Left renal cortex interstitium (tissue), 4 donors: ENCODE measurements at places on chromosomes 12 and 14.

DNA sequence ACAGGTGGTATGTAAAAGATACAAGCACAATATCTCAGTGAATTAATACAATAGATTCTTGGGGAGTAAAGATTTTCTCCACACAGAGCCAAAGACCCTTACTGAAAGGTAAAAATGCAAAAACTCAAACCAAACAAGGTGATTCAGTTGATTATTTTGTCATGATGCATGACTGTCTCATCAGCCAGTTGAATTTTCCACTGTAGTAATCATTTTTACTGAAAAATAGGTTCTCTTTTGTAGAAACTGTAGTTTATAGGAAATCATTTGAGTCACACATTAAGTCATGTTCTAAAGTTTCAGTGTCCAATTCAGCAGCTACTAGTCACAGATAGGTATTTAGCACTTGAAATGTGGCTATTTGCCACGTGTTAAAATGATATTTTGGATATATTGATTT lies 53.6 kb downstream of the PPFIA2 start:
- DNase-seq = no peak

GRCh38 chr14:77469067-77469505 lies 11.2 kb downstream of the AHSA1 start:
- DNase-seq = no peak

- no peak for DNase-seq
Measured at GRCh38 chr14:57735276-57735675, 130.6 kb downstream of the SLC35F4 start.

DNA sequence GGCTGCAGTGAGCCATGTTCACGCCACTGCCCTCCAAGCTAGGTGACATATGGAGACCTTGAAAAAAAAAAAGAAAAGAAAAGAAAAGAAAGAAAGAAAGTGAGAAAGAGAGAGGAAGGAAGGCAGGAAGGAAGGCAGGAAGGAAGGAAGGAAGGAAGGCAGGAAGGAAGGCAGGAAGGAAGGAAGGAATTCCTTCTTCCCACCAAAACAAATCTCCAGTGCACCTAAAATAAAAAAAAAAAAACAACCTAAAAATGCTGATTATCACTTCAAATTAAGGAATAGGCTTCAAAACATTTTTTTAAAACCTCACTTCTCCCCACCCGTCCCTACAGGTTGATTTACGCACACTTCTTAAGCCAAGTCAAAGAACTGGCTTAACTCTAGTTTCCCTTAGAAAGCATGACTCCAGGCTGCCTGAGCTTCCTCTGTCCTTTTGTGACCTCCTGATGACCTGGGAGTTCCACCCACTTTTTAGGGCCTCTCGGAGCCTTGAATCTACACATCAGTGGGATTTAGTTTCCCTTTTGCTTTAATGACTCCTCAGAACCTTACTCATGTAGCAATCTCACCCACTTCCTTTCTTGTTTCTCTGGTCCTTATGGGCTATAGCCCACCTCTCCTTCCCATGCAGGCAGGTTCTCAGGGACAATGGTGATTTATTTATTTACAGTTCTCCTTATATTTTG lies 18.6 kb downstream of the DUSP6 start:
- no peak for DNase-seq

- no peak for DNase-seq
Measured at GRCh38 chr14:91754819-91755218, 22.9 kb upstream of the CATSPERB start.

DNA sequence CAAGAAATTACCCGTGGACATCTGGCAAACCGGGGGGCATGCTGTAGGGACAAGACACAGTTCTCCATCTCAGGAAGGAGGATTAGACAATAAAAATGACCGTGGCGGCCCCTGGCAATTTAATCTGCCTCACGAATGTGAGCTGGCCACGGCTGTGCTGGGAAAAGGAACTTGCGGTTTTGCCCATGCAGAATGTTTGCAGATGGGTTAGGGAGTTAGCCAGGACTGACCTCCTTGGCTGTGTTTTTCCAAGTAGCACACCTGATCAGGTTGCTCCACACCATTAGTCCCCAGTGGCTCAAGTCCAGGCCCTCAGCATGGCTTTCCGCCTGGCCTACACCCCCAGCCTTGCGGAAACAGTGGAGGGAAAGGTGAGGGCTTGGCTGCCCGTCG lies 20.8 kb downstream of the TPCN1 start:
- no peak for DNase-seq

- no peak for DNase-seq
Measured at GRCh38 chr12:67512061-67512460, 136.5 kb upstream of the DYRK2 start.

GRCh38 chr12:101780599-101780998 lies 41.3 kb upstream of the SYCP3 start:
- no peak for DNase-seq

DNA sequence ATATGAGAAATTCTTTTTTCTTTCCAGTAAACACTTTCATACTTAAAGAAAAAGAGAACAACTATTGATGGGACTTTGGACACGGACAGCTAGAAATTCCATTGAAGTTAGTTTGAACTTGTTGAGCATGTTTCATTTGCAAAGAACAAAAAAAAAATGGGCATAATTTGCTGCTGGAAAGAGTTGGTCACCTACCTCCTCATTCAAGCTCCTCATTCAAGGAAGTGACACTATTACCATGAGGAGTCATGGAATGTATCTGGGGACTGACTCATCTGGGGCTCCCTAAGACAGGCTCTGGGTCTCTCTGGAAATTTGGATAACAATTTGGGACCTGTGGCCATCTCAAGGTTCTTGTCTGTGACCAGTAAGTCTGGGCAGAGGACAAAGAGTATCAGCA lies 50.4 kb downstream of the KICS2 start:
- no peak for DNase-seq

DNA sequence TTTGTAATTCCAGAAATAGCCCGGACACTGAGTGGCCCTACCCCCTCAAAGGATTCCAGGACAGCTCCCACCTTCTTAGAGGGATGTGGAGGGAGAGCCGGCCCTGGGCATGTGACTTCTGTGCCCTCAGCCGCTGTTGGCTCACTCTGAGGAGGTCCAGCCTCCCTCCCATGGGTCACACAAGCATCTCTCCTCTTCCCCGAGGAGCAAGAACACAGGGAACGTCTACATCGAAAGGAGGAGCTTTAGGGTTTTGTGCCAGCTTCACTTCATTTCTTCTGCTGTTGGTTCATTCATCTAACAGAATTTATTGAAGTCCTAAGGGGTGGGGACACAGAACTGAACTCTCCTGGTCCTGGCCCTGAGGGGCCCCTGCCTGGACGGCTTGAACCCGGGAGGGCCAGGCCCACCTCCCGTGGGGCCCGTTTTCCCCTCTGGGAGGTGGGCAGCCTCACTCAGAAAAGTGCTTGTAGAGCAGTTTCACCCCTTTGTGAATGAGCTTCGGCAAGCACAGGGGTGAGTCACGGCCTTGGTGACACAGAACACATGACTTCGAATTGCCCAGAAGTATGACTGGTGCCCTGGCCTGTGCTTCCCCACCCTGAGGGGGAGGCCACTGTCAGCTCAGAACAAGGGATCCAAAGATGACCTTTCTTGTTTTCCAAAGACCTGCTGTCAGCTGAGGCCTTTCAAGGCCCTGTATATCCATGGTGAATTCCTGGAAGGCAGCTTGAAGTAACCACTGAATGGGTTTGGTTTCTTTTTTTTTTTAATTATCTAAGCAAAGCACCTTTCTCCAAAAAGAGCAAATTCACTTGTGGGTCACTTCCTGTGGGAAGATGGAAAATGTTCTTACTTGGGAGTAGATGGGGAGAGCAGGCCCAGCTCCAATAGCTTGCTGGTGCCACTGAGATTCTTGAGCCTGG lies 39.2 kb downstream of the NFKBIA start:
- DNase-seq = no peak

- no peak for DNase-seq
Measured at GRCh38 chr14:92539875-92540274, 26.3 kb downstream of the RIN3 start.
